Muscle of back (tissue), 13 donors: ENCODE measurements at places on chromosomes 7 and 10. TPM values are rescaled to one million over a fixed set of nuclear protein-coding genes. Genes with fewer than 3 reads are reported as not detected.

DNA sequence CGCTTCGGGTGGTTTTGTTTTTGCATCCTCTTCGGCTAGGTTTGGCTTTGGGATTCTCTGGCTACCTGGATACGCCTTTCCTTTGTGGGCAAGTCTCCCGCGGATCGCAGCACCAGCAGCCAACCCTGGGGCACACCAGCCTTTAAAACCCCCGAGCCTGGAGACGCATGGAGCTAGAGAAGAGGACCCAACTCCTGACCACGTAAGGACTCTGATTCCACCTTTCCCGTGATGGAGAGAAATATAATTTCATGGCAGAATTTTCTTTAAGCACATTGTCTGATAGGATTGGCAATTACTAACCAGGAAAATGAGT is 535.4 kb upstream of the GALNT17 start:
- DNase-seq, result no peak

The HOXA10 gene
- 15.8 TPM for polyA plus RNA-seq

DNA sequence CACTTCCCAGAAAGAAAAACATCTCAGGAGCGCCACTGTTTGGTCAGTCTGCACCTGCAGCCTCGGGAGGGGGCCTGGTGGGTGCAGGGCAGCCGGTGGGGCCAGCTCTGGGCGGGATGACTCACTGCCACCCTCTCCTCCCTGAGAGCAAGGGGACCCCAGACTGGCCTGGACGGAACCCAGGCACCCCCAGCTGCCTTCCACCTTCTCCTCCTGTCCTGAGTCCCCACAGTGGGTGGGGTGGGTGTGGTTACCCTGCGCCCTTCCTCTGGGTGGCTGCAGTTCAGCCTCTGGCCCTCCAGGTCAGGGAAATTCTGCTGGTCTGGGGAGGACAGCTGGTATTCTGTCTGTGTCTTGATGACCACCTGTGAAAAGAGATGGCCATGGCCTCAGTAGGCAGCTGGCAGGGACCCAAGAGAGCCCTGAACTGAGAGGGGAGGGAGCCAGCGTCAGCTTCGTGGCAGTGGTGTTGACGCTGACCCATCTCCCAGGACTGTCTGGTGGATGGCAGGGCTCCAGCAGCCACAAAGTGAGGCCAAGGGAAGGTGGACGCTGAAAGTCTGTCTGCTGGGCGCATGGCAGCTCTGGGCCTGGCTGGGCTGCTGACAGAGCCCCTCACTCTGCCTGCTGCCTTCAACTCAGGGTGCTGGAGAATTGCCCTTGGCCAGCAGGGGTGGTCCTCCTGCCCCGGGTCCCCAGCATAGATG is 8.9 kb downstream of the CALY start:
- DNase-seq, result no peak

DNA sequence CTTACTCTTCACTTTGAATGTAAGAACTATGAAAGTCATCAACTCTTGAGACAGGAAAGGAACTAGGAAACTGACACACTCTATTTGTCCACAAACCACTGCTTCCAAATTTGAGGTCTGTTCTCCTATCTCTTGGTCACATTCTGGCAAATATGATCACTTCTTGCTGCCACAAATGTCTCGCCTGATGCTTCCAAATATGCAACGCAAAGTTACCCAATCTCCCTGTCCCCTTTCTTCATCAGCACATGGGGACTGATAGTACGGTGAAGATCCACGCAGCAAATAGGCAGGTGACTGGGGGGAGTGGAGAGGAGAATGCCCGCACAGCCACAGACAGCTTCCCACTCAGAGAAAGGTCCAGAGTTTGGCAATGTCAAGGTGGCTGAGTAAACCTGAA is 92.6 kb upstream of the TCF7L2 start:
- no peak for DNase-seq
